NCI-H1092 treated with DMSO at 0.1 percent for 48 hours (cell line): ENCODE measurements at places on chromosomes 7 and 10.
A peak's percentile ranks its signal among the peaks of the same experiment; 100 is the strongest.

GRCh38 chr10:64211466-64211865 is 690.3 kb downstream of the REEP3 start:
- no peak for DNase-seq

DNA sequence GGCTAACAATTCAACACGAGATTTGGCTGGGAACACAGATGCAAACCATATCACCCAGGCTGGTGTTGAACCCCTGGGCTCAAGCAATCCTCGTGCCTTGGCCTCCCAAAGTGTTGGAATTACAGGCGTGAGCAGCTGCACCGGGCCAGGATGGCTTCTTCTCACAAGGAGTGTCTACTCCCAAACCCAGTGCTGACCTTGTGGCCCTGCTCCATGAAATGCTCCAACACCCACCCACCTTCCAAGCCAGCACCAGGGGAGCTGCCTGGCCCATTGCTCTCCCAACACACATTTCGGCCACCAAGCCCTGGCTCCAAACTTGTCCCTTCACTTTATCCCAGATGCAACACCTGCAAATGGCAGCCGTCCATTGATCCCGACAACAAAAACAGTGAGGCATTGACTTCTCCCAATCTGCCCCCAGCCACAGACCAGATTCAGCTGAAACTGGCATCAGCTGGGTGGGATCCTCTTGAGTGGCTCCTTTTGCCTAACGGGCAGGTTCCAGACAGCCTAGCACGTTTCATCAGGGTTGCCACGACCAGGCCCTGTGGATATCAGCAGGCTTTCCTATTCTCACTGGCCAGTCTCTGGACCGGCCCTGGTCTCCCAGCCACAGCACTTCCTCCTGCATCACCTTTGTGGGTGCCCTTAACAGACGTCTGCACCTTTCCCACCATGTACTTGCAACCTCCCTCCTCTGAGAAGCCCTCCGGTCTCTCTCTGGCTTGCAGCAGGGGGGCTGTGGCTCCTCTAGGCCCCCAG is 105.7 kb upstream of the CARD11 start:
- no peak for DNase-seq

- peak; percentile 85 for DNase-seq
Observed at GRCh38 chr10:125538947-125539731, 143.8 kb downstream of the TEX36 start.

GRCh38 chr7:52775876-52776275 is 259.6 kb upstream of the POM121L12 start:
- DNase-seq, result no peak

DNA sequence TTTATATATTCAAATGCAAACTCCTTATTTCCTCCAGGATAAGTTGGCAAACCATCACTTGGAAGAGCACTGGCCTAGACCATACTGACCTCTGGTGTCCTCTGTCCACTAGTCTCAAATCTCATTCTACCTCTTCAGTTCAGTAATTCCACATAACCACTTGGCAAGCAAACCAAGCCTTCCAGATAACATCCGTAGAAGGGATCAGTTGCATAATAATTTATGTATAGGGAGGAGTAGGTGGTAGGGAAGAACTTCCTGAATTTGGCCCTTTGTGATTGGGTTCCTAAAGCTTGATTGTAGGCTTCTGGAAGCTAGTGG is 55.0 kb downstream of the WAC start:
- no peak for DNase-seq

DNA sequence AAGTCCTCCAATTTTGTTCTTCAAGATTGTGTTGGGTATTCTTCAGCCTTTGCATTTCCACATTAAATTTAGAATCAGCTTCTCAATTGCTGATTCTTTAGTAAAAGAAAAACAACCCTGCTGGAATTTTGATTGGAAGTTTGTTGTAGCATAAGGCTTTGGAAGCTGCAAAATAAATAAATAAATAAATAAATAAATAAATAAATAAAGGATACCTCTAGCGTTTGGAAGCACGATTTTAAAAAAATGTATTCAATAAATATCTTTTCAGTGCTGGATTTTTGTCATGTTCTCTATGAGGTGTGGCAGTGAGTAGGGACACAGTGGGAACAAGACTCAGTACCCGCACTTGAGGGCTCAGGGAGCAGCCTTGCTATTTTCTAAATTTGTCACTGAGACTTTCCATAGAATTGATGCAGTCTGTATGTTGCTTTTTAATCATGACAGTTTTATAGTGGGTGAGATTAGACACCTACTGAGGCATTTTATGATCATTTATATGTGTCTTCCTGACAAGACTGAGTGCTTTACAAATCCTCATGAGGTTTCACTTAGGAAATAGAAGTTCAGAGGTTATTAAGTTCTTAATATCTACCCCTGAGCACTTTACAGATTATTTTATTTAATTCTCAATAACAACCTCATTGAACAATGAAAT is 22.3 kb upstream of the COMMD3 start:
- no peak for DNase-seq

- peak; percentile 99 for DNase-seq
Observed at GRCh38 chr7:50531928-50532327, 33.3 kb downstream of the DDC start.

DNA sequence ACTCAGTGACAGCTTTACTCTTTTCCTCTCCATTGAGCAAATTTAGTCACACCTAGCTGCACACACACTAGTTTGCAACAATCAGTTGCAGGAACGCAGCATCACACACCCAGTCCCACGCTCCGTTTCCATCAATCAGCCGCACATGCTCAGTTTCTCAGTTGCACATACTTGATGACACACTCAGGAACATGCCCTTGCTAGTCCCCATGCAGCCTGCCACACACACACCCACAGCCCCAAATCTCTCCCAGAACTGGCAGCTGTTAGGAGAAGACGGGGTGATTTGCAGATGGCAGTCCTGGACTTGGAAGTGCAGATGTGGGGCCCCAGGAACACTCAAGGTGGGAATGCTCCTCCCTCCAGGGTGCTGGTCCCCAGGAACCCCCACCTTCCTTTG is 7.7 kb downstream of the LBX1 start:
- DNase-seq, result no peak

DNA sequence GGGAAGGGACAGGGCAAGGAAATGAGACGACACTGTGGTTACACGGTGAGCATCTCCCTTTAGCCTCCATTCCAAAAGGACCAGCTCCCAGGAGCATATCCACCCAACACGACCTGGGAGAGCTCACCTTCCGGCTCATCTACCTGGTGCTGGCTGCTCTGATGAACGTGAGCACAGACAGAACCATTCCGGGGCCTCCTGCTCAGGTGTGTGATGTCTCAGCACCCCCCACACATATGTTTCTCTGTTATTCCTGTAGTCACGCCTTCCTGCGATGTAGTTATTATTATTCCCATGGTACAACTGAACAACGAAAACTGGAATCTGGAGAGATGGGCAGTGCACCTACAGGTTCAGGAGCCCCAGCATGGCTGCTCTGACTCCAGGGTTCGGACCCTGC is 20.5 kb upstream of the GPR26 start:
- no peak for DNase-seq

- DNase-seq, result no peak
Observed at GRCh38 chr7:15801041-15801440, 114.6 kb upstream of the MEOX2 start.

GRCh38 chr10:44998146-44998631 is 2.5 kb upstream of the ZNF22 start:
- no peak for DNase-seq

DNA sequence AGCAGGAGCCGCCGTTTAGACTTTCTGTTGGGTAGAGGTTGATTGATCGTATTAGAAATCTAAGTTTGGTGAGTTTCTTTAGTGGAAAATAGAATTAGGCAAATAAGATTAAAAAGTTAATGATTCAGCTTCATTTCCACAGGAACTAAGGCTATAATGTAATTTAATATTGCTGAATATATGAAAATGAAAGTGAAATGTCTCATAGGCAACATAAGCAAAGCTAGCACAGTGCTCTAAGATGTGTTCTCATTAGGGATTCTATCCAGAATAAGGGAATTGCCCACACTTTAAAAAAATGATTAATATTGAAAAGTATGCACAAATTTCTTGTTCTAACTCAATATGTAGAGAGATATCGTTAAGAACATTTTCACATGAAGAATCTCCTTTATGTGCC is 47.0 kb downstream of the SRI start:
- no peak for DNase-seq

GRCh38 chr10:59719374-59719773 is 9.7 kb upstream of the SLC16A9 start:
- no peak for DNase-seq

DNA sequence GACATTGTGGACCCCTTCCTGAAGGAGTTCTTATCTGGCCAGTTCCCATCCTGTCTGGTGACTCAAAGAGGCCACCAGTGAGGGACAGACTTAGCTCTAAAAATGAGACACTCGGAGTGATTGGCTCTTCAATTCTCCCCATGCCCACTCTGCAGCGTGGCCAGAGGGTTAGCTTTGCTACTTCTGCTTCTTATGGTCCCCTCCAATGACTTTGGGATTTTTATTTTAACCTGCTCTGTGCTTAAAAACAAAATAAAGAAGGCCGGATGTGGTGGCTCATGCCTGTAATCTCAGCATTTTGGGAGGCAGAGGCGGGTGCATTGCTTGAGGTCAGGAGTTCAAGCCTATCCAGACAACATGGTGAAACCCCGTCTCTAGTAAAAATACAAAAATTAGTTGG is 573.0 kb upstream of the AUTS2 start:
- DNase-seq, result no peak

- DNase-seq, result no peak
Observed at GRCh38 chr10:71459513-71459912, 62.8 kb downstream of the CDH23 start.
